ENCODE measurements at places on chromosomes 12 and 14.
A peak's percentile ranks its signal among the peaks of the same experiment; 100 is the strongest.

DNA sequence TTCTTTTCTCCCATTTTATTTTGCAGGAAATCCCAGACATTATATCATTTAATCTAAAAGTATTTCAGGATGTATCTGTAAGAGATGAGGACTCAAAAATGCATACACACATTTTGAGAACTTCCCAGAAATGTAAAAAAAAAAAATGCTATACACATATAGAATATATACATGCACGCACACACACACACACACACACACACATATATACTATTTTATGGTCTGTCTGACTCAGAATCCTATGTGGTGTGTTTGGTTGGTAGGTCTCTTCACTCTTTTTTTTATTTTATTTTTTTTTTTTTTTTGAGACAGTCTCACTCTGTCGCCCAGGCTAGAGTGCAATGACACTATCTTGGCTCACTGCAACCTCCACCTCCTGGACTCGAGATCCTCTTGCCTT lies 65.5 kb downstream of the FBXO34 start:
- DNase-seq, result no peak

- DNase-seq, result peak; percentile 41
Observed at GRCh38 chr12:6161124-6161882, 36.8 kb upstream of the VWF start.

DNA sequence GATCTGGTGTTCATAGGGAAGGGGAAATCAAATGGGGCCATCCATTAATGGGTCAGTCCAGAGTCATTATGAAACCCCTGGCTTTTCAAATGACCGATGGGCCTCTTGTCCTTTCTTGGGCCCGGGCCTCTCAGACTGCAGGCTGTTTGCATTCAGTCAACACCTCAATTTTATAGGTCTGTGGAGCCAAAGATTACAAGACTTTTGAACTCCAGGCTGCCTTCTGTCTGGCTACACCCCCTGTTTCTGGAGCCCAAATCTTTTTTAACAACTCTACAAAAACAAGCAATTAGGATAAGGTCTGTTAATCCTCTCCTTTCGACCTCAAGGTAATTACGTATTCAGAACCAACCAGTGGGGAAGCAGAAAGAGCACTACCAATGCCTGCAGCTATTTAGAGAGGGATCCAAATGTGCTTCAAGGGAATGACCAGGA lies 35.6 kb downstream of the DUSP6 start:
- no peak for DNase-seq

DNA sequence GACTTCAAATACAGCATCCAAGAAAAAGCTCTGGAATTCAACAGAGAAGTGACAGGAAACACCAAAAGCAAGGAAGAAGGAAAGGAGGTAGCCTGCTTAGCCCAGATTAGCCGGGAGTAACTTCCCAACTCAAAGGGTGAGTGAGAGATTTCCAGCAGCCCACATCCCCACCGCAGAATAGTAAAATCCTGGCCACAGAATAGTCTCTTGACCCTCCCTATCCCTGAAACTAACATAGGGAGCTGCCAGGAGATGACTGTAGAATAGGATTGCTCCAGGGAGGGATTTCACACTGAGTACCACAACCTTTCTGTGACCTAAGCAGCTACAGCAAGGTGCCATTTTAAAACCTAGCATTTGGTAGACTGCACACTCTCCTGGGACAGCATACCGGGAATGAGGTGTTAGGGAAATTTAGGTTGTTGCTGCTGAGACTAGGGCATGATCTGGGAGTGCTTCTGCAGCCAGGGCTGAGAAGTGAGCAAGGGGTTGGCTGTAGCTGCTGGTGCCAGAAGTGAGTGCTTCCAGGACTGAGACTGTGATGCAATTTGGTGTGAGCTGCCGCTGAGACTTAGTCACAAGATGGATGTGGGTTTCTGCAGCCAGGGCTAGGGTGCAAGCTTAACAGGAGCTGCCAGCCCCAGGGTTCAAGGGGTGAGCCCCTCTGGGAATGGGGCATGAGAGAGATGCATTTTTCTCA lies 66.0 kb downstream of the TMTC3 start:
- peak; percentile 20 for DNase-seq

DNA sequence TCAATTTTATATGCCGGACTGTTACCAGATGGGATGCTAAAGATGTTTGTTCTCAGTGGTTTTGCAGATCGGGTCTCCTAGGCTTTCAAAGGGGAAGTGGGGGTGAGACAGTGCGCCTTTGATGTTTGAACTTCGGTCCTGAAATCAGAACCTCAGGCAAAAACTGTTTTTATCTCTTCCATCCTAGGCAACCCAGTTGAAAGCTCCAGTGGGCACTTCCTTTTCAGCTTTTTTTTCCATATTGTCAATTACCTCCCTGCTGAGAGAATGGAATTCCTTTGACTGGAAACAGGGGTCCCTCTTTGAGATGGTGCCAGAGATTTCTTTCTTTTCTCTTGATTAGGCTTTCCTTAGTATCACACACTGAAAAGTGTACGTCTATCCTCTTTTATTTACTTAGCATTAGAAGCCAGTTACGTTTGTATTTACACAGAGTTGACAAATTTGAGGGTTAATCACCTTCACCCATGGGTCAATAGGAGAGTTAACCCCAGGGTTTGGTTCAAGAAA lies 40.0 kb downstream of the NUAK1 start:
- DNase-seq, result no peak

DNA sequence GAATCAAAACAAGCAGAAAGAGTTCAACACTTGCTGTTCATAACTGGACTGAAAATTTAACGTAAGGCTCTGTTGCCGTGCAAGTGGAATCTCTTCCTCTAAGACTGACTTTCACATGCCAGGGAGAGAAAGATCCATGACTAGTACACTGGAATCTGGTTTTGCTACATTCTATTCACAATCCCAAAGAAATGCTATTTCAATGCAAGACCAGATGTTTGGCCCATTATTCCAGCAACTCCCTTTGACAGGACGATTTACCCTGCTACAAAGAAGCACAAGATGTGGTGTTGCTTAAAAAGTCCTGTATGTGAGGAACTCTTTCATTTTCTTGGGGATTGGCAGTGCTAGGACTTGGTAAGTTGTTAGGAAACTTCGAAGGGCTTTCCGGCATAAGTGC lies 17.4 kb downstream of the RFC5 start:
- no peak for DNase-seq

GRCh38 chr14:61183196-61183885 lies 97.8 kb downstream of the TMEM30B start:
- no peak for DNase-seq

DNA sequence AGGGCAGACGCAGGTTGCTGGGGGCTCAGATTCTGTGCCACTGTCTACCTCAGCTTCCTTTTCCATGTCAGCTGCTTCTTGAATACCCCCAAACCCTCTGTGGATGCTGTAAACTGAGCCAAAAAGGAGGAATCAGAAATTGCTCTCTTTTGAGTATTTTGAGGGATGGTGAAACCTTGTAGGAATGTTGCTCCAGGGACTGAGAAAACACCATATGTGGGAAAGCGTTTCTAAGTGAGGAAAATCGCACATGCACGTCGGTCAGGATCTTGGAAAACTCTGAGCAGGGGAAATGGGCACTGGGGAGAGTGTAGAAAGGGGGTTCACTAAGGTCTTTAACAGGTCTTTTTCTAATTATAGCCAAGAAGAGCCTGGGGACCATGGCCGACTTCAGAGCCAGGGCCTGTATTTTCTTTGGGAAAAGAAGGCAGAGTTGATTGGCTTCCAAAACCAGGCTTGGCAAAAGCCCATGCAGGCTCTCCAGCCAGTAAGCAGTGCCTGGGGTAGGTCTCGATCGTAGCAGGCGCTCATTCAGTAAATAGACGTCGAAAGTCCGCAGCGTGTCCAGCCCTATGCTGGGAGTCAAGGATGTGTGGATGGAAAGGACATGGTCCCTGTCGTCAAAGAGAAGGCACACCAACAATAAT lies 58.0 kb downstream of the NTF3 start:
- DNase-seq, result no peak

- DNase-seq, result no peak
Observed at GRCh38 chr12:119202544-119202943, 23.8 kb downstream of the HSPB8 start.

- no peak for DNase-seq
Observed at GRCh38 chr14:95274874-95275273, 44.8 kb downstream of the CLMN start.

DNA sequence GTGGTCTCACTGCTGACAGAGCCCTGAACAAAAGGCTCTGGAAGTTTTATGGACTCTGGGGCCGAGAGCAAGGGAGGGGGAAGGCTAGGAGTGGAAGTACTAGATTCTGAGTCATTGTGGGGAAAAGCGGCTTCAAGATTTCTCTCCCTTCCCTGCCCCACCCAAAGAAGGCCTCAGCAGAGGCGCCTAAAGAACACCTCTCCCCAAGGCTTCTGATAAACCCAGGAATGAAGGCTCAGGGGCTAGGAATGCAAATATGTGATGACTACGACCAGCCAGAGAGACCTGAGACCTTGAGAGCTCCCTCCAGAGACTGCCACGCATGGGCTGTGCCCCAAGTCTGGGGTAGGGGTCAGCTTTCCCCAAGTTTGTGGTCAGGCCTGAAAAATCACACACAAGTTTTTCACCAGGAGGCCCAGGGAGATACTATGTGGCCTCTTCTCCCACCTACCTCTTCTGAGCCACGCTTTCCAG lies 130.7 kb upstream of the HIF1A start:
- no peak for DNase-seq

DNA sequence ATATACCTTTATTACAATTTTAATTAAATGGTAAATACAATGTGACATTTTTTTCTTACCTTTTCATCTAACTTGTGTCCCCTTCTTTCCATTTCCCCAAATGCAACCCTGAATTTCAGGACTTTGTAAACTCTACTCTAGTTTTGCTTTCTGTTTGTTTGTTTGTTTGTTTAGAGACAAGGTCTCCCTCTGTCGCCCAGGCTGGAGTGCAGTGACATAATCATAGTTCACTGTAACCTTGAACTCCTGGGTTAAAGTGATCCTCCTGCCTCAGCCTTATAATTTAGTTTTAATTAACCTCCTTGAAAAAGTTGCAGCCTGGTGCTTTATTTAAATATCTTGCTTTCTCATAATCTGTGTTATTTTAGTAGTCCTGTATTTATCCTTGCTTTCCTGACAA lies 59.0 kb upstream of the MON2 start:
- no peak for DNase-seq

GRCh38 chr12:130689408-130690405 lies 26.4 kb downstream of the RIMBP2 start:
- no peak for DNase-seq

- no peak for DNase-seq
Observed at GRCh38 chr12:60290532-60290931, 694.7 kb downstream of the SLC16A7 start.

DNA sequence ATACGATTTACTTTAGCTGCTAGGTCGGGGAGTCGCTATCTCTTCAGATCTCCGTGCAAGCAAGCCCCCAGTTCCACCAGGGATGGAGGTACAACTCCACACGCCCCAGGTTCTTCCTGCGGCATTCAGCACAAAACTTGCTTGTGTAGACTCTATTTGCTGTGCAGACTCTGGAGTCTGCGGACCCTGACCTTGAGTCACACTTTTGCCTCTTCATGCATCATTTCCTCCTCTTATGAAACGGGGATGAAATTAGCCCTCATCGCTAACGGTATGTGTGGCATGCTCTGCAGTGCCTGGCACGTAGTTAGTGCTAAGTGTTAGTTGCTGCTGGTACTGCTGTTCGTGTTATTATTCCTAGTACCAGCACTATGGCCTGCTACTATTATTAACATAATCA lies 84.4 kb downstream of the TMEM132D start:
- no peak for DNase-seq

- DNase-seq, result no peak
Observed at GRCh38 chr12:42799966-42800365, 210.4 kb upstream of the PRICKLE1 start.

- no peak for DNase-seq
Observed at GRCh38 chr14:62557416-62557815, 487.8 kb downstream of the KCNH5 start.

DNA sequence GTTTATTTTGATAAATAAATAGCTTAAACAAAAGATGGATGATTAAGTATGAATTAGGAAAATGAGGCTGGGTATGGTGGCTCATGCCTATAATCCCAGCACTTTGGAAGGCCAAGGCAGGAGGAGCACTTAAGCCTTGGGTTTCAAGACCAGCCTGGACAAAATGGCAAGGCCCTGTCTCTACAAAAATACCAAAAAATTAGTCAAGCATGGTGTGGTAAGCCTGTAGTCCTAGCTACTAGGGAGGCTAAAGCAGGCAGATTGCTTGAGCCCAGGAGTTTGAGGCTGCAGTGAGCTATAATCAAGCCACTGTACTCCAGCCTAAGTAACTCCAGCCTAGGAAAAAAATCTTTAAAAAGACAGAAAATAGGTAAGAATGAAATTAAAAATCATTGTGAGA lies 96.0 kb downstream of the BCL2L14 start:
- no peak for DNase-seq

- DNase-seq, result no peak
Observed at GRCh38 chr12:31249356-31249755, 76.6 kb downstream of the SINHCAF start.

GRCh38 chr14:69652942-69653684 lies 41.7 kb downstream of the SUSD6 start:
- no peak for DNase-seq

DNA sequence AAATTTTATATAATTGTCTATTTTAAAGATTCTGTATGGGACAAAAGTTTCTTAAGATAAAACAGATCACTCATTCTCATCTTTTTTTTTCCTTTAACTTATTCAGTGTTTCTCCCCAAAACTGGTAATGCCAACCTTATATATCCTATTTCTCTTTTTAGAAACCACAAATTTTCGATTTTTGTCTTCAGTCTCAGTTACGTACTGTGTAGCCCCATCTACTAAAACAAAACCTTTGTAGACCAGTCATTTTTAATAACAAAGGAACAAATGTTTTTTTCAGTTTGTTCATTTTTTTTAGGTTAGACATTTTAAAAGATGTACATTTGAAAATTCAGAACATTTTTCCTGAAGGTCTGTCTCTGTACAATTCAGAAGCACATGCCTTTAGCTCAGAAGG lies 18.2 kb downstream of the PNMA1 start:
- no peak for DNase-seq

DNA sequence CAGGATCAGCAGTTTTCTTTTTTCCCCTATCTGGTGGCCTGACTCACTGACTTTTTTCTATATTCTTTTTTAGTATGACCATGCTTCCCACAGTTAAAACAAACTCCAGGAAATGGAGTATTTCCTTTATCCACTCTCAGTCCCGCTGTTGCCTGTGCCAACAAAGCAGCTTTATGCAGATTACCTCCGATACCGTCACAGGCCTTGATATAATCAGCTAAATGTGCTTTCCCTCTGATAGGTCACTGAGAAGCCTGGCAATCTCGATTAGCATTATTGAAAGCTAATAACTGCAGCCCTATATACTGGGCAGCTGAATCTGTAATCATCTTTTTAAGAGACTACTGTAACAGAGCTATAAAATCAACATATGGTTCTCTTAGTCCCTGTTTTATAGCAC lies 243.6 kb downstream of the KIF21A start:
- no peak for DNase-seq

Measured in psoas muscle (tissue), 8 donors.